ENCODE measurements at places on chromosomes 5 and 9. TPM values are rescaled to one million over a fixed set of nuclear protein-coding genes. Genes with fewer than 3 reads are reported as not detected.

DNA sequence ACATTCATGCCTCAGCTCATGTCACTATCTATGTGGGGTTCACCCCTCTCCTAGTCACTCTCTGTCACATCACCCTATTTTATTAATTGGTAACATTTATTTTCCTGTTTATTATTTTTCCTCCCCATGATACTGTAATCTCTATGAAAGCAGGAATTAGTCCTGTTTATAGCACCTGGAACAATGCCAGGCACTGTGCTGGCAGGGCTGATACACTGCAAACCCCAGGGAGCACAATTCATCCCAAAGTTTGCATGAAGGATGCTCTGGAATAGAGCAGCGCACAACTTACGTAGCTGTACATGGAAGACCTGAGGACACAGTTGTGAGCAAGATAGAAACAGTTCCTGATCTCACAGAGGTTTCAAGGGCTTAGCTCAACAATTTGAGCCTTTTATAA, 103.2 kb downstream of the NSG2 start:
- no peak for DNase-seq
- no peaks in the 10 kb centered on the region for H3K36me3 ChIP-seq
- no peaks in the 10 kb centered on the region for H3K27me3 ChIP-seq
- H3K27ac ChIP-seq = no peak overlapping the region
- no peak overlapping the region for H3K4me3 ChIP-seq

DNA sequence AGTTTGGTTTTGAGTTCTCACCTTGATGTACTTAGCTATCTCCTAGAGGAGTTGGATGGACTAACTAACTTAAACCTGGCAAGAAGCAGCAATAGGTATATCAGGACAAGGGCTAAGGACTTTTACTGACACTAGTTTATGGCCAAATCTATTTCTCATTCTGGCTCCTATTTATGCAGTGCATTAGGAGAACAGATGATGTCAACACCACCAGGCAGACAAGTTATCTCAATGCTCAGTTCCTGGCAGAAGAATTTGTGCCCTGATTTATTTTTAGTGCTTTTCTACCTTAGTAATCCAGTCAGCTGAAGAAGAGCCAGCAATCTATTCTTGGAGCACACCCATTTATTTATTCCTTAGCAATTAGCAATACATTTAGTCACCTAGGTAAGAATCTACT, 30.7 kb upstream of the MYOT start:
- peaks cover 19% of the 10 kb centered on the region for H3K4me1 ChIP-seq
- H3K27ac ChIP-seq = peak overlapping the region; percentile 17
- no peaks in the 10 kb centered on the region for H3K36me3 ChIP-seq
- peak; percentile 72 for DNase-seq

GRCh38 chr9:135789838-135790291, 87.9 kb downstream of the KCNT1 start:
- no peaks in the 10 kb centered on the region for H3K27me3 ChIP-seq
- H3K4me1 ChIP-seq = no peaks in the 10 kb centered on the region
- no peak overlapping the region for H3K4me3 ChIP-seq

DNA sequence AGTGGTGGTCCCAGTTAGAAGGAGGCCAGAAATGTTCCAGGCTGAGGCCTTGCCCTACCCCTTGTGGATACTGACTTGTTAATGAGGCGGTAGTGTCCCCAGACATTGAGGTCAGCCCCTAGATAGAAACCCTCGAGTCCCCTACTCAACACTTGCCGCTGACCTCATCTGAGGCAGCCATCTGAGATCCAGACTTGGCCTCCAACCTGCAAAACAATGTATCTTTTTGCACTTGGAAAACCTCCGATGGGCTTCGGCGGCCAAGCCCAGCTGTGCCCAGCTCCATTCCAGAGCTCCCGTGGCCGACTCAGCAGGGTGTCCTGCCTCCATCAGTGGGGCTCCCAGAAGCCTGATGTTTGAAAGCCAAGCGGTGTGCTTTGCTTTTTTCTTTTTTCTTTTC, 122.1 kb downstream of the WNK2 start:
- H3K27me3 ChIP-seq = peaks cover 8% of the 10 kb centered on the region
- H3K4me1 ChIP-seq = no peaks in the 10 kb centered on the region
- no peak overlapping the region for H3K4me3 ChIP-seq
- H3K36me3 ChIP-seq = no peaks in the 10 kb centered on the region
- DNase-seq = no peak

GRCh38 chr5:21140987-21141386, 1153.0 kb upstream of the CDH18 start:
- H3K36me3 ChIP-seq = no peaks in the 10 kb centered on the region
- no peaks in the 10 kb centered on the region for H3K27me3 ChIP-seq
- H3K4me3 ChIP-seq = no peak overlapping the region
- no peak overlapping the region for H3K27ac ChIP-seq
- DNase-seq = no peak

DNA sequence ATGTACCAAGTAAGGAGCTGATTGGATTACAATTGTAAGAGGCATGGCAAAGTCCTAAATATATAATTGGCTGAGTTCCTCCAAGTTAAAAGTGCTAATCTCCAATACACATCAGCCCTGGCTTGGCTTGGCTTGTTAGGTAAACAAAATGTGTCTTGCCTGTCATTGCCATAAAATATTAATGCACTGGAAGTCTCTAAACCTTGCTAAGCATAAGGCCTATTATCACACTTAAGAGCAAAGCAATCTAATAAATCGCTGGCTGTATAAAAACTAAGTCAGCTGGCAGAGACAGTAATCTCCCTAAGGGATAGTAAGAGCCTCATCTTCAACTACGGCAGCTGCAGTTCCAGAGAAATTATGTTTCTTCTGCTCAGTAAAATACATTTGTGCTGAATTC, 418.6 kb upstream of the GRAMD2B start:
- no peaks in the 10 kb centered on the region for H3K27me3 ChIP-seq
- peaks cover 24% of the 10 kb centered on the region for H3K4me1 ChIP-seq
- no peaks in the 10 kb centered on the region for H3K36me3 ChIP-seq
- DNase-seq = no peak
- H3K4me3 ChIP-seq = no peak overlapping the region

DNA sequence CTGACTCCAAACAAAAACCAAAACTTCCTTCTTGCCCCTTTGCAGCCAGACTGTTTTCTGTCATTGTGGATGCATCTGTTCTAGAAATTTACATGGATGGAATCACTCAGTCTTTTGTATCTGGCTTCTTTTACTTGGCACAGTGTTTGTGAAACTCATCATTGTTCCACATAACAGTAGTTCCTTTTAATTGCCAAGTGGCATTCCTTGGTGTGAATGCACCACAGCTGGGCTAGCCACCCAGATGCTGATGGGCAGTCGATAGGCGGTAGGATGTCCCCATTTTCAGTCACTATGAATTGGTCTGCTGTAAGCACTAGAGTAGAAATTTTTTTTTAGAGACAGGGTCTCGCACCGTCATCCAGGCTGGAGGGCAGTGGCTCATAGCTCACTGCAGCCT, 6.3 kb upstream of the CLPTM1L start:
- no peak overlapping the region for H3K27ac ChIP-seq
- no peak for DNase-seq
- H3K36me3 ChIP-seq = no peaks in the 10 kb centered on the region
- H3K4me1 ChIP-seq = no peaks in the 10 kb centered on the region
- peaks cover 7% of the 10 kb centered on the region for H3K27me3 ChIP-seq

DNA sequence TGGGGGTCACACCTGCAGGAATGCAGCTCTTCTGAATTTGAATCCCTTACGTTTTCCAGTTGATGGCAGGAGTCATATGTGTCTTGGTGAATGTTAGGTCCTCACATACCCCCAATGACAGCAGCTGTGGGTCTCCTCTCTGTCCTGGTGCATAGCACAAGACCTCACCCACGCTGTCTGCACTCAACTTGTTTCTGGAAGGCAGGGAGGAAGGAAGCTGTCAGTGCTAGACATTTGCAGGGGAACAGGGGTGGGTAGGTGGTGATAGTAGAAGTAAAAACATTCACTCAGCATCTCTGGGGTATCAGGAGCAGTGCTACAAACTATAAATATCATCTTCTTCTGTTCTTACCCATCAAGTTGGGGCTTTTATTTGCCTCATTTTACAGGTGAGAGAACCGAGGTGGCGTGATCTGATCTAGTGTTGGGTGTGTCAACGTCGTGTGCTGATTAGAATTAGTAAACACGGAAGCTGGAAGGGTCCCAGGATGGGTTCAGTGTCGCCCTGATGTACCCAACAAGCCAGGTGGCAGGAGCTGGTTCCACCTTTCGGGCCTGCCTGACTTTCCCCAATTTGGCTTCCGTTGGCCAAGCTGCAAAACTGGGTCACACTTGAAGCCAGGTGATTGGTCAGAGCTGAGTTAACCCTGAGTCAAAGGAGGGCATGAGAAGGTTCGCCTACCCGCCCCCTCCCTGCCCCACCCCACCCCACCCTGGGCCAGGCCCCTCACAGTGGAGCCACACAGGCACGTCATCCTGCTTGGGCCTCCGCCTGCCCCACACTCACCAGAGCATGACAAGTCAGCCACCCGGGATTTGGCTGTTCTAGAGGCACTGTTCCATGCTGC, 15.8 kb downstream of the ERGIC1 start:
- DNase-seq = no peak
- peak overlapping the region; percentile 15 for H3K27ac ChIP-seq
- no peaks in the 10 kb centered on the region for H3K27me3 ChIP-seq
- no peaks in the 10 kb centered on the region for H3K36me3 ChIP-seq
- H3K4me3 ChIP-seq = no peak overlapping the region

- no peaks in the 10 kb centered on the region for H3K4me1 ChIP-seq
- peak; percentile 19 for DNase-seq
- H3K27me3 ChIP-seq = peaks cover 7% of the 10 kb centered on the region
- no peak overlapping the region for H3K27ac ChIP-seq
- no peaks in the 10 kb centered on the region for H3K36me3 ChIP-seq
These were observed 85.0 kb downstream of the ROR2 start for GRCh38 chr9:91865041-91865440.

DNA sequence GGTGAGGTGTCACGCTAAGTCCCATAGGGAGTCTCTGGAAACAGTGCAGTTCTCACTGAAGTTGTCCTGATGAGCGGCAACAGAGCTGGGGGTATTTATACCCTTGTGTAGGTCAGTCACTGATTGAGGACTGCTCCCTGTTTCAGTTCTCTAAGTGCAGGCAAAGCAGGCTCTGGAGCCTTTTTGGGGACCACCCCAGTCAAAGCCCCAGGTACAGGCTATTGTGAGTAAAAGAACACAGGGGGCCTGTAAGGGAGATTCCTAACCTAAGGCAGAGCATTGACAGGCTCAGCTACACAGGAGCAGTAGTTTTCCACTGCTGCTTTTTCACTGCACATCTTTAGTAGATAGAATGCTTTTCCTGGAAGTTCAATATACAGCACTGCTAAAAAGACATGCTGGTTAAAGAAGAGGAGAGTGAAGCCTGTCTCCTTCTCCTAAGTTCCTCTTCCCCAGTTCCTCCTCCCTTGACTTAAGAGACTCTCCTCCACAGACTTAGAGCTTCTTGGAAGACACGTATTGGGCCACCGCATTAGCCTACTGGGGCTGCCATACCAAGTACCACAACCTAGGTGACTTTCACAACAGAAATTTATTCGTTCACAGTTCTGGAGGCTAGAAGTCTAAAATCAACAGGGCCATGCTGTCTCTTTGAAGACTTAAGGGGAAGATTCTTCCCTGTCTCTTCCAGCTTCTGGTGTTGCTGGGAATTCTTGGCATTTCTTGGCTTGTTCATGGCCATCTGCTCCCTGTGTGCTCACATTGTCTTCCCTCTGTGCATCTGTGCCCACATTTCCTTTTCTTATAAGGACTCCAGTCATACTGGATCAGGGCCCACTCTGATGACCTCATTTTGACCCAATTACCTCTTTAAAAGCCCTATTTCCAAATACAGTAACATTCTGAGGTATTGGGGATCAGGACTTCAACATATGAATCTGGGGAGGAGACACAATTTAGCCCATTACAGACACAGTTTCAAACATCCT, 221.0 kb downstream of the ESM1 start:
- no peak overlapping the region for H3K27ac ChIP-seq
- no peak overlapping the region for H3K4me3 ChIP-seq
- H3K27me3 ChIP-seq = no peaks in the 10 kb centered on the region
- H3K36me3 ChIP-seq = no peaks in the 10 kb centered on the region
- no peak for DNase-seq
- peaks cover 12% of the 10 kb centered on the region for H3K4me1 ChIP-seq

TMEM161B gene
- 11.5 TPM for total RNA-seq

TTLL11 gene
- 6.6 TPM for total RNA-seq

FBP2 gene
- total RNA-seq = not detected

DMRT3 gene
- not detected for total RNA-seq

IL13 gene
- total RNA-seq = not detected

Data from astrocyte (in vitro differentiated cells and primary cell).